ENCODE measurements at places on chromosomes 11 and 22.

- no peak for DNase-seq
Observed at GRCh38 chr11:94545264-94546161, 1.8 kb downstream of the FUT4 start.

- DNase-seq = no peak
Observed at GRCh38 chr11:68370211-68371111, 58.1 kb downstream of the LRP5 start.

DNA sequence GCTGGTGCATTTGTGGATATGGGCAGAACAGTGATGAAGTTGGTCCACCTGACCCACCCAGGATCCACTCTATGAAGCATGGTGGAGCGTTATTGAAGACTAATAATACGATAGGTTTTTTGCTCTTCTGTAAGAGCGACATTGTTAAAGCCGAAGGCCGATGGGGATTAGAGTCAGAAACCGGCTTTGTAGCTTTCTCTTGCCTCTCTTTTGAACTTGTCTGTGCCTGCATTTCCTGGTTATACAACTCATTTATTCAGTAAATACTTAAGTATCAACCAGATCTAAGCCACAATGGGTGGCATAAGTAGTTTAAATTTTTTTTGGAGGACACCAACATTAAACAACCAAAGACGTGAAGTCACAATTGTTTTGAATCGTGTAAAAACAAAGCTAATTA is 93.4 kb downstream of the ARHGAP42 start:
- DNase-seq = no peak

GRCh38 chr11:100635194-100635593 is 51.9 kb upstream of the ARHGAP42 start:
- no peak for DNase-seq

Data from effector memory CD4-positive, alpha-beta T cell (primary cell).